ENCODE measurements at places on chromosomes 6 and 20.

- no peak for DNase-seq
These were observed 3.4 kb upstream of the DACT2 start for GRCh38 chr6:168322966-168323365.

- DNase-seq, result peak; percentile 88
These were observed 6.3 kb downstream of the TNFAIP3 start for GRCh38 chr6:137873273-137873762.

GRCh38 chr6:42260972-42261371 lies 43.3 kb upstream of the MRPS10 start:
- DNase-seq, result peak; percentile 40

GRCh38 chr6:137122612-137123011 lies 50.8 kb downstream of the IL22RA2 start:
- no peak for DNase-seq

DNA sequence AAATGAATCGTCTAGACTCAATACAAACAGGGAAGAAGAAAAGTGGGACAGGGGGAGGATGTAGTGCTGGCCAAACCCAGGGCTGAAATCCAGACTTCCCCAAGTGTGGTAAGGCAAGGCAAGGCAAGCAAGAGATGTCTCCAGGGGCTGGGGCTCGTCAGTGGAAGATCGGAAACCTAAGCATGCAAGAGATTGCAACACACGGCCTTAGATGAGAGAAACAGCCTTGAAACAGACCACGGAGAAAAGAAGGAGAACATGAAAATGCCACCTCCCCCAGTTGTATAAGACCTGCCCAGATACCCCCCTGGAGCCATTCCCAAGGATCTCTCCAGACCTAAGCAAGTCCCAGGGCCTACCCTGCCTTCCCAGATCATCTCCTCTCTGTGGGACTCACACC lies 20.0 kb downstream of the VEGFA start:
- peak; percentile 16 for DNase-seq

- no peak for DNase-seq
These were observed 113.5 kb downstream of the SMOC2 start for GRCh38 chr6:168554472-168554871.

GRCh38 chr6:74041420-74041819 lies 345.4 kb downstream of the CD109 start:
- DNase-seq, result no peak

DNA sequence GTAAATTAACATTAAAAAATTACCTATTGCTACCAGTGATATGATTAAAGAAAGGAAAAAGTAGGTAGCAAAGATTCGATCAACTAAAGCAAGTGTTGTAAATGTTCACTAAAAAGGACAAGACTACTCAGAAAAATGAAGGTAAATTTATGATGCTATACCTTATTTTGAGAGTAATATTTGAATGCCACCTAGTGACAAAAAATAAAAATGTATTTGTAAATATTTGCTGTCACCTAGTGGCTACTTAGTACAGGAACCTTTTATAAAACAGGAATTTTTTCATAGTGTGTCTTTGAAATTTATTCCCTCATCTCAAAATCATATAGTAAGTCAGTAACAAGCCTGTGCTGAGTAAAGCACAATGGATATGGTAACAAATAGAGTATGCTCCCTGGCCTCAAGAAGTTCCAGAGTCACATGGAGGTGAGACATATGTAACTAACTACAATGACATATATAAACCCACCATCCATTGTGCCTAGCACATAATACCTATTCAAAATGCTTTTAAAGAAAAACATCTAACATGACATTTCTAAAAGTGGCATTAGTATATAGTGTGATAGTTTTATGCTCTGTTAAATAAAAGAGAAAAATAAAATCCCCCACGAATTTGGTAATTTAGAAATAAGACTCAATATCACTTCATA lies 193.1 kb upstream of the SIM1 start:
- DNase-seq, result no peak

DNA sequence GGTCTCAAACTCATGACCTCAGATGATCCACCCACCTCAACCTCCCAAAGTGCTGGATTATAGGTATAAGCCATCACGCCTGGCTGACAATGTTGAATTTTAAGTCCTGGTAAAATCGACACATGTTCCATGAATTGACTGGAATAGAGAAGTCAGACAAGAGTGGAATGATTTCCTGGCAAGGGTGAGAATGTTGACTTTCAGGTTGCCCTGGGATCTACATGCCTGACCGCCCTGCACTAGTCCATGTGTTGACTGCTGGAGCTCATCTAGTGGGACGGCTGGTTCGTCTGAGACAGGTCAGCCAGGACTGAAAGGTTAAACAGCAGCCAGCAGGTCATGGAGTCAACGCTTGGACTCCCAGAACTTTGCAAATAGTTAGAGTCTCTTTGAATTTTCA lies 88.8 kb downstream of the SASH1 start:
- DNase-seq, result no peak

DNA sequence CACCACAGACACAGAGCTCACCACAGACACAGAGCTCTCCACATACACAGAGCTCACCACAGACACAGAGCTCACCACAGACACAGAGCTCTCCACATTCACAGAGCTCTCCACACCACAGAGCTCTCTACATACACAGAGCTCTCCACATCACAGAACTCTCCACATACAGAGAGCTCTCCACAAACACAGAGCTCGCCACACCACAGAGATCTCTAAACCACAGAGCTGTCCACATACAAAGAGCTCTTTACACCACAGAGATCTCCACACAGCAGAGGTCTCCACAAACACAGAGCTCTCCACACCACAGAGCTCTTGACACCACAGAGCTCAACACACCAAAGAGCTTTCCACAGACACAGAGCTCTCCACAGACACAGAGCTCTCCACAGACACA lies 55.8 kb downstream of the ERMARD start:
- peak; percentile 16 for DNase-seq

DNA sequence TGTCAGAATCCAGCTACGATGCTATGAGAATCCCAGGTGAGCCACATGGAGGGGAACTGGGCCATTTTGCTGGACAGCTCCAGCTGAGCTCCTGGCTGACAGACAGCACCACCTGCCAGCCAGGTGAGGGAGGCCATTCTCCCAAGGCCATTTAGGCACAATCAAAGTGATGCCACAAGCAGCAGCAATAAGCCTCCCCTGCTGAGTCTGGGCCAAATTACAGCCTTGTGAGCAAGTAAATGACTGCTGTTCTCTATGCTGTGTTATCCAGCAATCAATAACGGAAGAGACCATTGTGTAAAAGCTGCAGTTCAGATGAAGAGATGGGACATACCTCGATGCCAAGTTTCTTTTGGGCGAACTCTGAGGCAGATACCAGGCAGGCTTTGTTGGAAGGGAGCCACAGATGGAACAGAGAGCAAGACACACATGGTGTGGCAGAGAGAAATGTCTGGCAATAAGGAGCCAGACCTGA lies 14.0 kb upstream of the SCGN start:
- no peak for DNase-seq

- no peak for DNase-seq
These were observed 54.4 kb downstream of the RFX6 start for GRCh38 chr6:116931456-116931855.

DNA sequence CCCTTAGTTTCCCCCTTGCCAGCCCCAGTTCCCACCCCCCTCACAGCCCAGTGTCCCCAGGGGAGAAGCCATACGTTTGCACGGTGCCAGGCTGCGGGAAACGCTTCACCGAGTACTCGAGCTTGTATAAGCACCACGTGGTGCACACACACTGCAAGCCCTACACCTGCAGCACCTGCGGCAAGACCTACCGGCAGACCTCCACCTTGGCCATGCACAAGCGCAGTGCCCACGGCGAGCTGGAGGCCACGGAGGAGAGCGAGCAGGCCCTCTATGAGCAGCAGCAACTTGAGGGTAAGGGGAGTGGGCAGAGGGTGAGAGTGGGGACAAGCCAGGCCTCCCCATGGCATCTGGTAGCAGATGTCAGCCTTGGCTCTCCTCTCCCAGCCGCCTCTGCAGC lies 5.1 kb upstream of the DEF6 start:
- no peak for DNase-seq

GRCh38 chr6:22632581-22633145 lies 63.3 kb downstream of the HDGFL1 start:
- no peak for DNase-seq

DNA sequence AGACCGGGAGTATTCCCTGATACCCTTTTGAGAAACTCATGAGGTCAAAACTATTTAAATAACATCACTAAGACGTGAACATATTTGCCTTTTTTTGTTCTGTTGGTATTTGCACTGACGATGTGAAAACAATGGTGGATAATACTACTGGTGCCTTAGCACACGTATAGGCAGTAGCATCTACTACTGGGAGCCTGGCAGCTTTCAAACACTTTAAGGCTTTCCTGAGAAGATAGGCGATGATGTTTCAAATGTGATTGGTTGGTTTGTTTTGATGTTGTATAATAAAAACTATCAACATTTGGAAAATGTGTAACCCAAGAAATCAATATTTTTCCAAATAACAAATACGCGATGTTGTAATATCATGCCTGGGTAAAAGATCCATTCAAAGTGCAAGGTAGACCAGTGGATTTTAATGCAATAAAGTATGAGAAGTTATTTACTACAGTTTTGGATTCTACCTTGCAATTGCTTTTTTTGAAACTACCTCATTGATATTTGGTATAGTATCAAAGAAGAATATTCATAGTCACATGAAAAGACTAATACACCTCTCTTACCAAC lies 166.2 kb downstream of the FRK start:
- DNase-seq, result no peak

GRCh38 chr20:40632346-40632976 lies 56.6 kb downstream of the MAFB start:
- no peak for DNase-seq

DNA sequence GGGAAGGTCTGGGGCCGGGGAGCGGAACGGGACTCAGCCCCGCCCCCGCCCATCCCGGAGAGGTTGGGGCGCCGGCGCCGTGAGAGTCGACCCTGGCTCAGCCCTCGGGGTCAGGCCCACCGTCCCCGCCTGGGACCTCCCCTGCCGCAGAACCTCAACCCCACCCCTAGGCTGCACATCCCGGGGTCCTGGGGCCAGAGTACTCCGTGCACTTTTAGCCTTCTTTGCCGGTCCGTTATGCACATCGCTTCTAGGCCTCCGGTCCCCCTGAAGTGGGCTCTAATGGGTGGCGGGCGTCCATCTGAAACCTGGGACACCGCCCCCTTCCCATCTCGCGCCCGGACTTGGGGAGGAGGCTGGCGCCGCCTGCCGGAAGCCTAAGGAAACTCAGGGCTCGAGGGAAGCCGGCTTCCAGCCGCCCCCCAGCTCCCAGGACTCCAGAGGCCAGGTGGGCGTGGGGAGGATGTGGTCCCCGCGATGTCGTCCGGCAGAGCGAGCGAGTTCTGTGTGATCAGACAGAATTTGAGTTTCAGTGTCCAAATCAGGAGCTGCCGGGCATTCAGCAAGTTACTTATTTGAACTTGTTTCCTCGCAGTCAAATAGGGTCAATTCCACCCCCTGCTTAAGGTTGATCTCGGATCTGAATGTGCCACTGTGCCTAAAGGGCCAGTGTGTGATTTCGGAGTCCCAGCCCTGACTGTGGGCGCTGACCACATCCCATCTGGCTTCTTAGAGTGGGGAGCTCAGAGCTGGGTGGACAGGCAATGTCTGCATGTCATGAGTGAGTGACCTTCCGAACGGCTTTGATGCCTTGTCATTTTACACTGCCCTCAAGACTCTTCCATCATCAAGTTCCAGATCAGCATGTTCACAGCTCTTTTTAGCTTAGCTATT lies 47.6 kb downstream of the CPXM1 start:
- DNase-seq, result peak; percentile 33

GRCh38 chr6:13538084-13538483 lies 36.3 kb upstream of the SIRT5 start:
- DNase-seq, result no peak

- DNase-seq, result no peak
These were observed 15.0 kb upstream of the ETV7 start for GRCh38 chr6:36402481-36402880.
